Activated T-cell treated with anti-CD3 and anti-CD28 coated beads, Interleukin-2, amount 50 U/mL, for 1 hour (primary cell): ENCODE measurements at places on chromosomes 6 and 20.
A peak's percentile ranks its signal among the peaks of the same experiment; 100 is the strongest.

GRCh38 chr6:142332393-142333098 is 30.7 kb downstream of the ADGRG6 start:
- no peak for DNase-seq

- DNase-seq, result no peak
These were observed 1078.2 kb downstream of the EPHA7 start for GRCh38 chr6:92341201-92341600.

- no peak for DNase-seq
These were observed 70.2 kb downstream of the CEP57L1 start for GRCh38 chr6:109165392-109165974.

GRCh38 chr6:20932284-20932683 is 398.0 kb downstream of the CDKAL1 start:
- DNase-seq, result no peak

DNA sequence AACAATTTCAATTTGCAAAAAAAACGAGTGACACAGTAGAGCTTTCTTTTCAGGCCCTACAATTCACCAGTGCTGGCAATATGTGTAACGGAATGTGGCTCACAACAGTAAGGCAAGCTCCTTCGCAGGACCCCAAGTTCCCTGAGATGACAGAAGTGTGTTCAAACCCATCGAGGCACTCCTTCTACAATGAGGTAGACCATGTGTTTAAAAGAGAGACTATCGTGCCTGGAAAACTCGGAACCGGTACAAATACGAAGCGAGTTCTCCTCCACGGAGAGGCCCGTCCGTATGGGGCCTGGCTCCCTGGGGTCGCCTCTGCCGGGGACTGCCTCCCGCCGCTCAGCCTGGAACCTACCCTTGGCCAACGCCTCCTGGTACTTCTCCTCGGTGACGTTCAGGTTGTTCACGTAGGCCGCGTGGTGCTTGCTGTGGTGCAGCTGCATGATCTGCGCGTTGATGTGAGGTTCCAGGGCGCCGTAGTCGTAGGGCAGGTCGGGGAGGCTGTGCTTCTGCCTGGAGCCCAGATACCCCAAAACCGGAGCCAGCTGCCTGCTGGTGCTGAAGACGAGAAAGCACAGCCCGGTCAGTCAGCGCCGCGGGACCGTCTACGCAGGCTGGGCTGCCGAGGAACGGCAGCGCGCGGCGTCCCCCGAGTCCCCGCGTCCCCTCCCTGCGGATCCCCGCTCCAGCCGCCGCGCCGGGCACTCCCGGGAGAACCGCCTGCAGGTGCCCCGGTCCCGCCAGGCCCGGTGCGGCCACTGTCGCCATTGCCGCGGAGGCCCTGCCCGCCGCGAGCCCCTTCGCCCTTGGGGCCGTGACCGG is 526 bp downstream of the SOD2 start:
- peak; percentile 62 for DNase-seq

DNA sequence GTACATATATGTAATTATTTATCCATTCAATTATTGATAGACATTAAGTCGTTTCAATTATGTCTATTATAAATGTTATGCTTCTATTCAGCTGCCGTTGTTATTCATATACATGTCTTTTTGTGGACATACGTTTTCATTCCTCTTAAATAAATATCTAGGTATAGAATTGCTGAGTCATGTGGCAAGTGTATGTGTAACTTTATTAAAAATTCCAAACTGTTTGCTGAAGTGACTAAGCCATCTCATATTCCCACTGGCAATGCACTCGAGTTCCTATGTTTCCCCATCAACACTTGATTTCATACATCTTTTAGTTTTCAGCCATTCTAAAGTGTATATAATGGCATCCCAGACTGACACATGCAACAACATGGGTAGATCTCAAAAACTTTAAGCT is 739.7 kb upstream of the POU3F2 start:
- no peak for DNase-seq

DNA sequence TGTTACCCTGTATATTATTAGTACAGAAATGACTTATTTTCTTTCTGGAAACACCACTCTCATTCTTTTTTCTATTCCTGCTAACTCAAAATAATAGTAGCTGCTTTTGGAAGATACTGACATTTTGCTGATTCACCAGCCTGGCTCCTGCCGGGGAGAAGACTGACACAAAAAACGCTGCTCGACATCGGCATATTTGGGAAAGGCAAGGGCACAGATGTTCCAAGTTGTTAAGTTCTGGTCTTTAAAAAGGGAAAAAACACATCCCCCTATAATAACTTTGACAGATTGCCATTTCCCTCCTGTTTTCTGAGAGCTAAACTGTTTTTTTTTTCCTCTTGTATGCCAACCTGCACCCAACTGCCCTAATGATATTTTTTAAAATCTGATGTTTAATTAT is 55.4 kb downstream of the CTNNBL1 start:
- no peak for DNase-seq

- no peak for DNase-seq
These were observed 450.0 kb downstream of the FRK start for GRCh38 chr6:115610696-115611095.

DNA sequence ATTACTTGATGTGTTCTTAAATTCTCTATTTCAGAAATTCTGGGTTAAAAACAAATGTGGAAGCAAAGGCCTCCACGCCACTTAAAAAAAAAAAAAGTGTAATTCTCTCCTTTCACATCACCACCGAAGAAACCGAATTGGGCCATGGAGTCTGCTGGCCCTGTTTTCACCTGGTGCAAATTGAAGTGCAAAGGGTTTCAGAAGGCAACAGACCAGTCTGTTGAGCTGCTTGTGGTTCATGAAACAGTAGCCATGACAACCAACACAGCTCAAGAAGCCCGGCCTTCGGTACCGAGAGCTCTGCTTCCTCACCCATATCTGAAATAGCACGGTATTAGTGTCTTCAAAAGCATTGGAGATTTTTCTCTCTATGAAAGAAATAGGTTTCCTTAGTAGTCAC is 63.1 kb downstream of the GMPR start:
- DNase-seq, result no peak

GRCh38 chr6:71478834-71479541 is 190.4 kb downstream of the OGFRL1 start:
- DNase-seq, result no peak

DNA sequence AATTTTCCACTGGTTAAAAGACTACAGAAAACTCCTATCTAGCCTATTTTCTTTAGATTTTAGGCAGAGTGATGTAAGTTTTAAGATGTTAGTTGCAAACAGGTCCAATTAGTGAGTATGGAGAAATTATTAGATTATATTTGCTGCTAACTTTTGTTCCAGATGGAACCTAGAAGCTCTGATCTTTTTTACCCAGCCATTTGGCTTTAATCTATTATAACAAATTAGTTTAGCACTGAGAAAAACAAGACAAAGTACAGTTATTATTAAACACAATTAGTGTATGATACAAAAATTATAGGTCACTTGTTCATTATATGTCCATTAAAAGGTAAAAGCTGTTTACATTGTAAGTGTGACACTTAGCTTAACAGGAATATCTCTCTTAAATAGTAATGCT is 2.5 kb downstream of the FAM162B start:
- no peak for DNase-seq

GRCh38 chr6:149586149-149586548 is 20.0 kb downstream of the GINM1 start:
- no peak for DNase-seq

- no peak for DNase-seq
These were observed 50.7 kb upstream of the INSM1 start for GRCh38 chr20:20317195-20317594.

DNA sequence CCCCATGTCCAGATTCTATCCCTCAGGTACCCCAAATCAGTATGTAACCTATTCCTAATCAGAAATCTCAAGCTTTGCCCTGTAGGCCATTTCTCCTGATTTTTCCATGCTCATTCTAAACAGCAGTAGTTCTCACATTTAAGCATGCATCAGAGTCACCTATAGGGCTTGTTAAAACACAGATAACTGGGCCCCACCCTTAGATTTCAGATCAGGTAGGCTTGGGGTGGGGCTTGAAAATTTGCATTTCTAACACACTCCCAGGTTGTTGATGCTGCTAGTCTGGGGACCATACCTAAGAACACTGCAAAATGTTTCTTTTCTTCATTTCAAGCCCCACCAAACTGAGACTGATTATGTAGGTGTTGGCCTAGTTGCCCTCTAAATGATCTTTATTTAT is 621.2 kb upstream of the FLRT3 start:
- DNase-seq, result no peak

DNA sequence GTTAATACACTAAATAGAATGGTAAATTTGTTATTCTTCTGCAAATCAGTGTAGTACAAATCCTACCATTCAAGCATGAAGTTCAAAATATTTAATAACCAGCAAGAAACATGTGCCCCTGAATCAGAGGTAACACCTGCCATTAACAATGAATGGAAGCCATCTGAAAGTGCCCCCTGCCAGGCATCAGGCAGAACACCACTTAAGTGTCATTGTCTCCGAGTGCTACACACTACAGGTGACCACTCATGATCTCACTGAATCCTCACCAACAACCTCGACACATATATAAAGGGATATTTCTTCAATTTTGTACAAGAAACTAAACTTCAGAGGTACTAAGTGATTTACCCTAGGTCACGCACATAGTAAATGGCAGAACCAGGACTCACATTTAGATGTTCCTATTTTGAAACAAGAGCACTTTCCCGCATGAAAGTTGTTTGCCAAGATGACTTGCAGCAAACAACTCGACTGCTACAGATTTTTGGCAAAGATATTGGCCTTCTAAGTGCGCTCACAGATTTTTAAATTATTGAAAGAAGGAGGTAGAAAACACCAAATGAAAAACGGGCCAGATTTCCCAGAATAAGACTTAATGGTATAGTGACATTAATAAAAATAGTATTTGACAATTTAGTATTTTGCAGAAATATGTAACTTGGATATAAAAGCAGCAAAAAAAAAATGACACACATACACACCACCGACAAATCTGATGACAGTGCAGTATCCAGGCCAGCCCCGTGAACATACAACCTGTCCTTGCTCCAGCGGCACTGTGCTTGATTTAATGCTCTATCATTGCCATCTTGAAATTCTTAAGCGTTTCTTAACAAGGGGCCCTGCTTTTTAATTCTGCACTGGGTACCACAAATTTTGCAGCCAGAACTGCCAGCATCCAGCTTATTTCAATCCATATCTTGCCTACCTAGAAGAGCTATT is 274.5 kb downstream of the ALDH8A1 start:
- DNase-seq, result no peak

GRCh38 chr6:157763129-157763903 is 59.7 kb upstream of the SNX9 start:
- DNase-seq, result peak; percentile 57

DNA sequence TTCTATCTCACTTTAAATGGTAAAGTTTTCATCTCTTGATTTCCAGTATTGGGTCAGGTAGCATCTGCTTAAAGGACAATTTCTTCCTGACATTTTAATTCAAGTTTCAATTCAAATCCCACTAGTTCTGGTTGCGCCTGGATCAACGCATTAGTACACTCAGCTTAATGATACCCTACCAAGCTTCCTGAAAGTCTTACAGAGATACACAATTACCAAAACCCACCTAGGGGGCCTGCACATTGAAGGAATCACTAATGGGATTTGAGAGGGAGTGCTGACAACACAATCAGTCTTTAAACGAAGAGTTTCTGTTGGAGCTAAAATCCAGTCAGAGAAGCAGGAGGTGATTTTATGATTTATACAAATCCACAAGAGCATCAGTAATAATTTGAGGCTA is 293.0 kb downstream of the PHF3 start:
- DNase-seq, result no peak

DNA sequence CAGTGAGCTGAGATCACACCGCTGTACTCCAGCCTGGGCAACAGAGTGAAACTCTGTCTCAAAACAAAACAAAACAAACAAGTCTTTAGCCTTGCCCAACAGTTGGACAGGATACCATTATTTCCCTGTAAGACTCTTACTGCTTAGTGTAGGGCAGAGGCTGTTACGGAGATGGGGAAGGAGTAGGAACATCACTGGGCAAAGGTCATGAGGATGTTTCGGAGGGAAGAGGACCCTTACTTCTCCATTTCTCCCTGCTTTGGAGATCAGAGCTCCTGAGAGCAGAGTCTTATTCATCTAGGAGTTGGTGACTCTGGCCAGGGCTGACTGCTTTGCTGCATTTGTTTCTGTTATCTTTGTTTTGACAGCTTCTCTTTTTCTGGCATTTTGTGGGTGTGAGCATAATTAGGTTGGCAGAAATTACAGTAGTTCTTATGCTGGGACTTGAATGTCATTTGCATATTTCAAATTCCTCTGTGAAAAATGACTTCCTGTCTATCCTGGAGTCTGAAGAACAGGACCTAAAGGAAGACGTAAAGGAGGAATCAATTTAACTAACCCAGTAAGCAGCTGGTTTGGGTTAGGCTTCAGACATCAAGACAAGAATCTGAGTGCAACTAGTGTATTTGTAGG is 89.0 kb downstream of the CDS2 start:
- no peak for DNase-seq

GRCh38 chr20:37901654-37902503 is 1.0 kb upstream of the VSTM2L start:
- DNase-seq, result no peak

DNA sequence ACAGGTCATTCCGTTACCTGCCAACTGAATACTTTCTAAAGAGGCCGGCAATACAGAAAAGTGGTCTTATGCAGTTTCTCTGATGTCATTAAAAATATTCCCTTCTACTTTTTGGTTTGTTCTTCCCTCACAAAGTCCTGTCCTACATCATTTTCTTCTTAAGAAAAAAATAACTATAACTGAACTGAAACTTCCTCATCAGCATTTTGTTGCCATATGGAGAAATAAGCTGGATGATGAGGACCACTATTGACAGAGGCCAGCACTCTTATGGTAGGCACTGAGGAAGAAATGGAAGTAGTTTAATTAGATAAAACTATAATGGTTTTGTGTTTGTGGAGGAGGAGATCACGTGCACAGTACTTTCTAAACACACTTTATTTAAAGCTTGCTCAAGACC is 274.9 kb downstream of the PHACTR1 start:
- DNase-seq, result no peak

DNA sequence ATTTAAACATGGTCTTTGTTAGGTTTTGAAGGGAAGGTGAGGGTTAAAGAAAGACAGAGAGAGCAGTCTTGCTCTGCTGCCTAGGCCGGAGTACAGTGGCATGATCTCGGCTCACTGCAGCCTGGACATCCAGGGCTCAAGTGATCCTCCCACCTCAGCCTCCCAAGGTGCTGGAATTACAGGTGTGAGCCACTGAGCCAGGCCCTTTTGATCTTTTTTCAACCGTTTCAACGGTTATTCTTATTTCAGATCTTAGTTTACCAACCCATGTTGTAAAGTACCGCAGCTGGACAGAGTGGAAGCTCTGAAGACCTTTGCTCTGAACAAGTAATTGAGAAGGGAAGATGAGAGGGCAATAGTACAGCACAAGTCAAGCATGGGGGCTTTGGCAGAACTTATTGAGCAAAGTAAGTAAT is 1.2 kb upstream of the SRPK1 start:
- DNase-seq, result no peak

- no peak for DNase-seq
These were observed 559 bp downstream of the APMAP start for GRCh38 chr20:24991897-24992486.

DNA sequence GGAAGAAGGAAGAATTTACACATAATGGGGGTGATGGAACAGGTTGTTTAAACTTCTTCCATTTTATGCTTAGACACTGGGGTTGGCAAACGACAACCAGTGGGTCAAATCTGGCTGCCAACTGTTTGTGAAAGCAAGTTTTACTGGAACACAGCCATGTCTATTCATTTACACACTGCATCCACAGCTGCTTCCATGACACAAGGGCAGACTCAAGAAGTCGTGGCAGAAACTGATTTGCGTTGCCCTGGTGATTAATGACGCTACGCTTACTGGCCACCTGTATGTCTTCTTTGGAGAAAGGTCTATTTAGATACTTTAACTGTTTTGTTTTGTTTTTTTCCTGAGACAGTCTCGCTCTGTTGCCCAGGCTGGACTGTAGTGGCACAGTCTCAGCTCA is 19.0 kb downstream of the CTCFL start:
- no peak for DNase-seq
